NCI-H1092 (cell line): ENCODE measurements at places on chromosomes 2 and 18.

DNA sequence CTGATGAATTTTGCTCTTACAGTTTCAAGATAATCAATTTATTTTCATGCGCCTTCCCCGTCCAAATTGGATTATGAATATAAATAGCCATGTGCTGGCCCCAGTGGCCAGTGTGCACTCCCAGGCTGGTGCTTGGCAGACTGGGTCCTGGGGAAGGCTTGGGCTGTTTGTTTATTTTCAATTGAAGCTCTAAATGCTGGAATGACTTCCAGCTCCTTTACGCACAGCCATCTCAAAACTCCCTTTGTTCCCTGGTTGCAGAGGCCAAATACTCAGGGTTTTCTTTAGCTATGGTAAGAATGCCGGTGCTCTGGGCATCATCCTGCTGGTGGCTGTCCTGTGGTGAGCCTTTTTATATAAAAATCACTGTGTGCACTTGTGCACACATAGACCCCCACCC lies 131.5 kb downstream of the PRKCE start:
- no peak for DNase-seq

DNA sequence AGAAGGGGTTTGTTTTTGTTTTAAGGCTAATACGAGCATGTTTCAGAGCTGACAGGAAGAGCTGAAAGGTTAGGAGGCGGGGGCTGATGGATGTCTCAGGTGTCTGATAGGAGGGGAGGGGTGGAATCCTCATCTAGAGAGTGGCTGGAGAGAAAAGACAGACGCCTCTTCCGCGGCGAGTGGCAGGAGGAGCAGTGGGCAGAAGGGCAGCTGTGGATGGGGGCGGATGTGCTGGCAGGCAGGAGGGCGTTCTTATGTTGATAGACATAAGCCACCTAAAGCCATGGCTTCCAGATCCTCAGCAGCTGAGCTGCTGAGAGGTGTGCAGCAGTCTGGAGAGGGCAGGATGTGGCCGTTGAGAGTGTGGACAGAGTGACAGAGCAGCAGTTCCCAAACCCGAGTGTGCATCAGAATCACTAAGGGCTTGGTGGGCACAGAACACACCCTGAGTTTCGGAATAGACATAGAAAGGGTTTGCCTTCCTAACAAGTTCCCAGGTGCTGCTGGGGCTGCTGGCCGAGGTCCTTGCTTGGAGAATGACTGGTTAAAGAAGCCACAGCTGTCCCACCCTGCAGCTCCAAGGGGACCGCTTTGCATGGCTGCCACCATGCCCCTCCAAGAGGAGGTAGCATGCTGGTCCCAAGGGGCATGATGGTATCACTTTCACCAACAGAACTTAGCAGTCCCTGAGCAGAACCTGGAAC lies 3.0 kb upstream of the ITM2C start:
- DNase-seq, result no peak

GRCh38 chr2:1670636-1671035 lies 73.7 kb downstream of the PXDN start:
- DNase-seq, result no peak

DNA sequence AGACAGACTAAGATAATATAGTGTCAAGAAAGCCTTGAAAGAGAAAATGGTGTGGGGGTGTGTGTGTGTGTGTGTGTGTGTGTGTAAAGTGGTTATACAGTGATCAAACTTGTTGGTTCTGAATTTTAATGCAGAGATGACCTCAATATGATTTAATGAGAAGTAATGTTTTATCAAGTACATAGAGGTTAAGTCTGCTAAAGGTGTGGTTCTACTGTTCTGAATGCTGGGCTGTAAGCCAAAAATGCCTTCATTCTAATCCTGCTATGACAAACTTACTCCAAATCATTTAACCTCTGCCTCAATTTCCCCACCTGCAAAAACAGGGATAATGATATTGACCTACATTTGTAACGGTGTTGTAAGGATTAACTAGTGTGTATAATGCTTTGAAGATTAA lies 87.9 kb downstream of the WDPCP start:
- DNase-seq, result no peak
